HFFc6 (cell line): ENCODE measurements at places on chromosomes 6 and 20. TPM values are rescaled to one million over a fixed set of nuclear protein-coding genes. Genes with fewer than 3 reads are reported as not detected.

Gene VEGFA
- 26.5 to 34.1 TPM (median 31.3 TPM) in 3 replicates for total RNA-seq

DNA sequence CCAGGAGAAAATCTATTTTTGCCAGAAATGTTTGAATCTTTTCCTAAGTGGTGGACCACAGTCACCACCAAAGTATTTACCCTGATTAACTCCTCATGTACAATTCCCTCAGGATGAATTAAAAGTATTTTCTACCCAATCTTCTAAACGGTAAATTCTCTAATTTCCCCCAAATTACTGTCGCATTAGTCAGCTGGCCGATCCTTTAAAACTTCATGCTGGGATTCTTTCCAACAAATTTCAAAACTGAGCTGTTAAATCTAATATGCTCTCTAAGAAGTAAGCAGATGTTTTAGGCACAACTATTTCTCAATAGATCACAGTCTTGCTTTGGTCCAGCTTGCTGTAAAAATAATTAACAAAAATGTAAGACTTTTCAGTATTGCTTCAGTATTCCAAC is 447.2 kb downstream of the FRK start:
- H3K4me3 ChIP-seq: peak overlapping the region; percentile 16; the same call in 1 of the 2 replicates
- peaks cover 58% of the 10 kb centered on the region for H3K4me1 ChIP-seq
- peaks cover 4% of the 10 kb centered on the region; the same call in 1 of the 2 replicates for H3K36me3 ChIP-seq
- peak overlapping the region; percentile 34; the same call in 1 of the 2 replicates for H3K27ac ChIP-seq

GRCh38 chr6:1856381-1856780 is 246.7 kb downstream of the FOXC1 start:
- peak; percentile 19 for DNase-seq
- peaks cover 7% of the 10 kb centered on the region for H3K4me1 ChIP-seq
- no peaks in the 10 kb centered on the region for H3K36me3 ChIP-seq
- no peak overlapping the region for H3K4me3 ChIP-seq
- H3K27ac ChIP-seq: no peak overlapping the region

DNA sequence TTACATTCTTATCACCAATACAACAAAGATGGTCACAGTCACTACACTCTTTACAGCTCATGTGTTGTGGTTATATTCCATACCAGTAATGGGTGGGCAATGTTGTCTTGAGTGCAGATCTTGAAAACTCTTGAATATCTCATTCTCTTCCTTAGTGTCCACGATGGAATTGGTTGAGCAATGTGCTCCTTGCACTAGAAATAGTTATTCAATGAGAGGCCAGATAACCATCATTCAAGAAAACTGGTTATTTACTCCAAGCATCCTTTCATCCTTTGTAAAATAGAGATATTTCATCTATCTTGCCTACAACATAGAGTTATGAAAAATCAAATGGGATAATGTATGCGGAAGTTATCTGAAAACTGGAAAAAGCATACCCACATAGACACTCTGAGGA is 215.9 kb downstream of the ARHGAP18 start:
- H3K36me3 ChIP-seq: peaks cover 35% of the 10 kb centered on the region
- peaks cover 95% of the 10 kb centered on the region for H3K4me1 ChIP-seq
- H3K4me3 ChIP-seq: peak overlapping the region; percentile 10; the same call in 1 of the 2 replicates

DNA sequence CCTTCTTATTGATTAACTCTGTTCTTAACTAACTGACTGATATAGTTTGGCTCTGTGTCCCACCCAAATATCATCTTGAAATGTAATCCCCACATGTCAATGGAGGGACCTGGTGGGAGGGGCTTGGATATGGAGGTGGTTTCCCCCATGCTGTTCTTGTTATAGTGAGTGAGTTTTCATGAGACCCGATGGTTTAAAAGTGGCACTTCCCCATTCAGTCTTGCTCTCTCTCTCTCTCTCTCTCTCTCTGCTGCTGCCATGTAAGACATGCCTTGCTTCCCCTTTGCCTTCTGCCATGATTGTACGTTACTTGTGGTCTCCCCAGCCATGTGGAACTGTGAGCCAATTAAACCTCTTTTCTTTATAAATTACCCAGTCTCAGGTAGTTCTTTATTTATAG is 81.8 kb upstream of the SPACA1 start:
- H3K27ac ChIP-seq: no peak overlapping the region
- no peak overlapping the region for H3K4me3 ChIP-seq
- H3K27me3 ChIP-seq: peaks cover 6% of the 10 kb centered on the region

DNA sequence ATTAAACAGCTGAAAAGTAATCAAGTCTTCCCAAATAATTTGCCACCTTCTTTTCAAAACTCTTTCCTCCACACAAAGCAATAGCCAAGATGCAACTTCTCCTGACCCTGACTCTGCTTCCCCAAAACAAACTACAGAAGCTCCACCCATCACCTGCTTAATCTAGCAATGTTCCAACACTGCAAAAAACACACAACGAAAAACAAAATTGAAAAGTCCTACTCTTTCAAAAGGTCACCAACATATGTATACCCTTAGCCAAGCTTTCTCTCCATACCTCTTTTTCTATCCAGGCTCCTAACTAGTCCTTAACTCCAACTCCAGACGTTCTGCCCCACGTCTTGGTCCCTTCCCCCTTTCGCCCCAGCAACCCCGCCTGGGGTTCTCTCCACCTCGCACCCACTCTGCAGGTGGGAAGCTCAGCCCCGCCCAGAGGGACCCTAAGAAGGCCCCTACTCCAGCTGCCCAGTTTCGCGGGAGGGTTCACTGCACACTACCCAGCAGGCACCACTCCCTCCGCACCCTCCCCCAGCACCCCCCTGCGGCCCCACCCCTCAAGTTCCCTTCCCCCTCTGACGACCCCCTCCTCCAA is 717 bp downstream of the CSNK2A1 start:
- H3K4me3 ChIP-seq: peak overlapping the region; percentile 91
- H3K27ac ChIP-seq: peak overlapping the region; percentile 98
- DNase-seq: no peak
- H3K4me1 ChIP-seq: peaks cover 57% of the 10 kb centered on the region
- H3K36me3 ChIP-seq: peaks cover 46% of the 10 kb centered on the region

GRCh38 chr20:23264545-23264944 is 86.0 kb upstream of the NXT1 start:
- peaks cover 4% of the 10 kb centered on the region for H3K27me3 ChIP-seq
- H3K27ac ChIP-seq: no peak overlapping the region
- H3K4me1 ChIP-seq: 0 out of 2 replicates have a peak, but pooled peaks cover 2% of the 10 kb centered on the region
- no peak for DNase-seq
